ENCODE measurements at places on chromosomes 16 and 17.

GRCh38 chr16:3553138-3553923 is 23.9 kb downstream of the NLRC3 start:
- no peak for DNase-seq

- DNase-seq: no peak
Observed at GRCh38 chr16:10561425-10561824, 19.0 kb downstream of the EMP2 start.

DNA sequence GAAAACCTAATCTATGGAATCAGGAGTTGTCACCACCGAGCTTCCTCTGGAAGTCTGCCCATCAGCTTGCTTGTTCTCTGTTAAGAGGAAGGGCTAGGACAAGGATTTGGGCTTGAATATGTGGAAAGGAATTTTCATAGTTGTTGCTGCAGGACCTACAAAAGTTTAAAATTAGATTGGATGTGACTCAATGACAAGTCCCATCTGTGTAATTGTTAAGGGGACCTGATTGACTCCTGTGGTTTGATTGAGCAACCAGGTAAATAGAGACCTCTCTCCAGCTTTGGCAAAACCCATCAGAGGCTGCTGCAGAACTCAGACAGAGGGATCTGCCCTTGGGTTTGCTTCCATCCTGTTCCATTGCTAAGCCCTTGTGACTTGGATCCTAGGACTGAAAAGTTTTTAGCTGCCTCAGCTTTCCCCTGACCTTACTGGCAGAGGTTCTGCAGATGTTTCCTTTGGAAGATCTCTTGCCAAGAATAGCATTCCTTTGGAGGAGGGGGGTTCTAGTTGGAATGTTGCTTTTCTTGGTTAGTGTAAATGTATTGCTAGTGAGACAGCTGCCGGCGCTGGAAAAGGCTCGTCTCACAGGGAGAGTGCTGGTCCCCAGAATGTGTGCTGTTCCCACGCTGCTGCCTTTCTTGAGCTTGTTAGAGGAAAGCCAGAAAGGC is 50.0 kb downstream of the SF3B3 start:
- peak; percentile 81 for DNase-seq

DNA sequence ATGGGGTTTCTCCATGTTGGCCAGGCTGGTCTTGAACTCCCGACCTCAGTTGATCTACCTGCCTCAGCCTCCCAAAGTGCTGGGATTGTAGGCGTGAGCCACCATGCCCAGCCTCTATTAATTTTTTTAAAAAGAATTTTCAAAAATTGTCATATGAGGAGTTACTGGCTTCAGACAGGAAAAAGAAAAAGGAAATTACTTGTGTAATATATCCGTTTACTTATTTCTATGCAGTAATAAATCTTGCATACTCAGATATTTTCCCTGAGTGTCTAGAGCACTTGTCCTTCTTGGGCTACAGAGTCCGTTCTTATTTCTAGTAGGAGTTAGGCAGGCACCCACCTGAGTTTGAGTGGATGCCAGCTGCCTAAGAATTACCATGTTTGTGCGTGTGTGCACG is 85.8 kb downstream of the VMP1 start:
- no peak for DNase-seq

- DNase-seq: no peak
Observed at GRCh38 chr17:78374189-78374588, 4.3 kb upstream of the PGS1 start.

GRCh38 chr16:4214215-4214621 is 27.7 kb downstream of the SRL start:
- DNase-seq: no peak

- no peak for DNase-seq
Observed at GRCh38 chr16:84058664-84059063, 16.1 kb upstream of the SLC38A8 start.

GRCh38 chr16:25614716-25615265 is 77.0 kb upstream of the HS3ST4 start:
- DNase-seq: no peak

DNA sequence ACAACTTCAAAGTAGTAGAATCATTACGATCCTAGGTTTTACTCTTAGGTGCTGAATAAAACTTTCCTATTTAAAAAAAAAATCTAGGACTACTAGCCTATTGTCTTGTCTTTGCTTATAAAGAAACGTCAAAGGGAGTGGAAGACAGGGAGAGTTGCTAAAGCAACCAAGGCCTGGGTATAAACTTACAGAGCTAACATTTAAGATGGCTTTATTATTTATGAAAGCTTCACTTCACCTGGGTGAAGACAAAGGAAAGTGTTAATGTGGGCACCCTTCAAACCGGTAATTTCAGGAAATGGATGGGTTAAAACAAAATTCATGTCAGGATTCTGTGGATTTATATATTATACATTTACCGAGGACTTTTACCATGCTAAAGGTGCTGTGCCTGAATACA is 2.5 kb downstream of the DUSP14 start:
- DNase-seq: no peak

GRCh38 chr16:27164352-27164751 is 39.0 kb upstream of the KDM8 start:
- peak; percentile 40 for DNase-seq

DNA sequence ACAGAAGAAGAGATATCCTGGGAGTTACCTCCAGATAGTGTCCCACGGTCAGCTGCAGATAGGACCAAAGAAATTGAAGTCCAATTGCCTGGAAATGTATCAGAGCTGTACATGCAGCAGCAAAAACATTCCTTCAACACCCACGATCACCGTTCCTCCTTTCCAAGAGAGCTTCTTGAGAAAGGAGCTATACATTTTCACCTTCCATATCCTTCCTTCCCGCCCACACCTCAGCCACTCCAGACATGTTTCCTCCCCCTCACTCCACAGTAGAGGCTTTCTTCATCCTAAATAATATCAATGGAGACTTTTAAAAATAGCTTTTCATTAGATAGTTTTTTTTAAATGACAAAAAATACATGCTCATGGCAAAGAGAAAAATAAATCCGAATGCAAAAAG is 87.6 kb downstream of the HS3ST2 start:
- no peak for DNase-seq

- no peak for DNase-seq
Observed at GRCh38 chr17:56929362-56929969, 15.6 kb upstream of the TRIM25 start.

DNA sequence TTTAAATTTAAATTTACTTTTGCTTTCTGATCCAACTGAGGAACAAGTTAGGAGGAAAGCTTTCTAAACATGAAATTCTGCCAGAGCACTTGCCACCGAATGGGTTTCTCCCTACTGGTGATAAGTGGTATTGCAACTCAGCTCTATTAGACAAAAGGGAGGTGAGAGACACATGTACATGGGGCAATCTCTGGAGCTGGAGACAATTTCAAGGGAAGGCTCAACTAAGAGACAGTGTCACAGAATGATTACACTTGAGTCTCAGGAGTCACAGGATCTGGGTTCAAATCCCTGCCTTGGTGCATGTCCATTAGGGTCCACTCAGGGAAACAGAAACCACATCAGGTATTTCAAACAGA is 37.4 kb downstream of the SOCS1 start:
- DNase-seq: no peak

DNA sequence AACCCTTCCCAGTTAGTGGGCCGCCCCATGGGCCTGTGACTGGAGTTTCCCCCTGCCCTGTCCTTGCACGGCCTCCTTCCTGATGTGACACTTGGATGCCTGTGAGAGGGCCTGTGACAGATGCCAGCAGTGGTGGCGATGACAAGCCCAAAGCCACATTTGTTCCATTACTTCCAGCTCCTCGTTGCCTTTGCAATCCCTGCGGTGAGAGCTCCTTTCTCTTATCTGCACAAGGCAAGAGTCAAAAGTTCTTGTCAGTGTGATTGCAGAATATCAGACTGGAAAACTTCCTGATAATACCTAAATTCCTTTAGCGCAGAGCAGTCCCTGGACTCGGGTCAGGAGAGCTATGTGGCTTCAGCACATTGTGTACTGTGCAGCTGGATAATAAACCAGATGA is 54.4 kb upstream of the ARHGAP44 start:
- DNase-seq: no peak

DNA sequence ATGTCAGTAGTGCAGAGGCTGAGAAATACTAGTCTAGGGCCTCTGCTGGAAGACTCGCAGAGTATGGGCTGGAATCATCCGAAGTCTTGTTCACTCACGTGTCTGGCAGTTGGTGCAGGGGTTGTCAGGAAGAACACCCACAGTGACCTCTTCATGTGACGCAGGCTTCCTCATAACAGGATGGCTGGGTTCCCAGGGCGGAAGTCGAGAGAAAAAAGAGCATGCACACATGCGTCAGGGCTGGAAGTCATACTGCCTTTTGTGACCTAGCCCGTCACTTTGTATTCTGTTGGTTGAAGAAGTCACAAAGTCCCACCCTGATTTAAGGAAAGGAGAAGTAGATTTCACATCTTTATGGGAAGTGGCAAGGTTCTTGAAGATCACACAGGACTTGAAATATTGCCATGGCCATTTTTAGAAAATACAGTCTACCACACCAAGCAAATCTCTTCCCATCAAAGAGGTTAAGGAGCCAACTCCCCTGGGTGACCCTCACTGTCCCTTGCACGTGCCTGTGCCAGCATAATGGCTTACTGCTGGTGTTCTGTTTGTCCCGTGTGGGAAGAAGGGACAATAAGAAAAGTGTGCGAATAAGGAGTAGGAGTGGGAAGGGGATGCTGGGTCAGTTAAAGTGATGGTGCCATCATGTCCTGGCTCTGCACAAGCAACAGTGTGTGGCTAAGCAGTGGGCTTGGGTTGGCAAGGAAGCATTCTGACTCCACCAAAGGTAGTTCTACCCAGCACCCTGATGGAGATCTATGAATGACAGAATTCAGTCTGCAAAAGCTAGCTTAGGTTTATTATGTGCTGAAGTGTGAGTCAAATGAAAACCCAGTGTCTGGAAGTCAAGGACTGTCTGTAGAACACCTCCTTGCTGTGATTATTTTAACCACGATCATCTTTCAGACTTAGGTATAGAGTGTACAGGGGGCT is 28.1 kb downstream of the HEATR3 start:
- DNase-seq: peak; percentile 64

DNA sequence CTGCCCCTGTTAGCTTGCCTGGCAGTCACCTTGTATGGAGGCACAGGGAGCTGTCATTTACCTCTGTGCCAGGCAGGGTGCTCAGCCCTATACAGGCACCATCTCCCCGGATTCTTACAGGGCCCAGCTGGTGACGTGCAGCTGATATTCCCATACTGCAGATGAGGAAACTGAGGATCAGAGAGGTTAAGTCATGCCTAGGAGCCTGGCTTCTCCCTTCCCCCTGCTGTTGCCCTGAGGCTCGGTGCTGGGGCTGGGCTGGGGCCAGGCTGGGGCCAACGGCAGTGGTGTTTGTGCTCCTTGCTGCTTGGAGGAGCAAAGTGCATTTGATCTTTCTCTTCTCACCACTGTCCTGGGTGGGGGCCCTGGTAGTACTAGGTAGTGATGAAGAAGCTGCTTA is 54.7 kb upstream of the IL34 start:
- no peak for DNase-seq

DNA sequence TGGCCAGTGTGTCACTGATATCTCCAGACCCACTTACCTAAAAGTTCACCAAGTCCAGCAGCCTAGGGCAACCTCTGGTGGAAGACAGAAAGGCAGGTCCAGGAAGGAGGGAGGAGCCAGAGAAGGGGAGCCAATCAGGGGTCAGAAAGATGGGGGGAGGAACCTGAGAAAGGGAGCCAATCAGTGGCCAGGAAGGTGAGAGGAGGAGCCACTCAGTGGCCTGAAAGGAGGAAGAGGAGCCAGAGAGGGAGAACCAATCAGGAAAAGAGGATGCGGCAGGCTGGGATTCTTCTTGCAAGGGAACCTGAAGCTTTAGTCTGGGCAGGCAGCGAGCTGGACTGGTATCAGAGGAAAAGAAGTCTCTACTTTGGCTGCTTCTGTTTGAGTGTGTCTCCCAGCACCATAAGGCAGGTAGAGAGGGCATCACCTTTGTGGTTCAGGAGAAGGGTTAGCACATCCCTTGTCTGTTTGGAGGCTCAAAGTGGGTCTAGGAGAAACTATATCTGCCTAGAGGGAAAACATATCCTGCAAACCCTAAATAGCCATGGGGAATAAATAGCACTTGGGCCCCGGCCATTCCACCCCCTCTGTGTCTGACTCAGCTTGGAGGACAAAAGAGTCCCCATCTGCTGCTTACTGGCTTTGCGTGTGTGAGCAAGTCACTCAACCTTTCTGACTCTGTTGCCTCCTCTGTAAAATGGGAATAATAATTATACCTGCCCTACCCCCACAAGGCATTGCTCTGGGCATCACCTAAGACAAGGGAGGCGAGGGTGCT is 43.4 kb upstream of the CRHR1 start:
- DNase-seq: peak; percentile 38

DNA sequence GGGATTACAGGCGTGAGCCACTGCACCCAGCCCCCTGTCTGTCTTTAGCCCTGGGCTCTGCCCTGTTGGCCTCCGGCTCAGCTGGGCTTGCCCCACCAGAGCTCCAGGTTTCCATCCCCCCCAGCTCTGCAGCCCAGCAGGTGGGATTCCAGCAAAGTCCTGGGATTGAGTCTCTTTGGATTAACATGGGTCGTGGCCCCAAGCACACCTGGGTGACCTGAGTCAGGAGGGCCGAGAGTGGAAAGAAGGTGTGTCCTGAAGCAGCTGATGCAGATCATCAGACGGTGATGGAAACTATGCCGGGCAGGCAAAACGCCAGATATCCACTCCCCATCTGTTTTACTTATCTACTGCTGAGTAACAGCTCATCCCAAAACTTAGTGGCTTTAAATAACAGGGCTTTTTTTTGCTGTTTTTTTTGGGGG is 72.5 kb downstream of the KNOP1 start:
- peak; percentile 70 for DNase-seq

DNA sequence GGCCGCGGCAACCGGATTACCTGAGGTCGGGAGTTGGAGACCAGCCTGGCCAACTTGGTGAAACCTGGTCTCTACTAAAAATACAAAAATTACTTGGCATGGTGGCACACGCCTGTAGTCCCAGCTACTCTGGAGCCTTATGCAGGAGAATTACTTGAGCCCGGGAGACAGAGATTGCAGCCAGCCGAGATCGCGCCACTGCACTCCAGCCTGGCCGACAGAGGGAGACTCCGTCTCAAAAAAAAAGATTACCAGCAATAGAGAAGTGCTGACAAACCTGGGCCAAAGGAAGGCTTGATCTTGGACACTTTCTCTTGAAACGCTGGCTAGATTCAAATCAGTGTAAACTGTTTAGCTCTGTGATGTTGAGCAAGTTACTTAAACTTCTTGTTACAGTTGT is 4.3 kb downstream of the MT1H start:
- peak; percentile 45 for DNase-seq

DNA sequence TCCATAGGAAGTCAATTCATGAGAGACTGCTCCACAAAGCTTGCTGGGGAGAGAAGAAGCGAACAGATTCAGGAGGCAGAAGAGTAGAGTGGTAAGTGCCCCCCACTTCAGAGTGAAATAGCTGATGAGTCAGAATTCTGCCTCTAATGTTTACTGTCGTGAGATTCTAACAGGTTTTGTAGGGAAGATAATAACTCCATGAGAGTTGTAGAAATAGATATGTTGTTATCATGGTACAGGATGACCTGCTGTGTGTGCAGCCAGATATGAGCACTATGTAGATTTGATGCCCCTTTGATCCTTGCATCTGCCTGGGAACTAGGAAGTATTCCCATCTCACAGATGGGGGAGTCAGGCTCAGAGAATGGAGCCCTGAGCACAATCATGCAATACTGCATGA is 502.4 kb upstream of the CDH11 start:
- DNase-seq: no peak
